ENCODE measurements at places on chromosomes 4 and X.

- no peak for DNase-seq
Observed at GRCh38 chrX:11172415-11172814, 61.3 kb downstream of the HCCS start.

GRCh38 chr4:38939165-38939564 is 71.6 kb downstream of the FAM114A1 start:
- no peak for DNase-seq

DNA sequence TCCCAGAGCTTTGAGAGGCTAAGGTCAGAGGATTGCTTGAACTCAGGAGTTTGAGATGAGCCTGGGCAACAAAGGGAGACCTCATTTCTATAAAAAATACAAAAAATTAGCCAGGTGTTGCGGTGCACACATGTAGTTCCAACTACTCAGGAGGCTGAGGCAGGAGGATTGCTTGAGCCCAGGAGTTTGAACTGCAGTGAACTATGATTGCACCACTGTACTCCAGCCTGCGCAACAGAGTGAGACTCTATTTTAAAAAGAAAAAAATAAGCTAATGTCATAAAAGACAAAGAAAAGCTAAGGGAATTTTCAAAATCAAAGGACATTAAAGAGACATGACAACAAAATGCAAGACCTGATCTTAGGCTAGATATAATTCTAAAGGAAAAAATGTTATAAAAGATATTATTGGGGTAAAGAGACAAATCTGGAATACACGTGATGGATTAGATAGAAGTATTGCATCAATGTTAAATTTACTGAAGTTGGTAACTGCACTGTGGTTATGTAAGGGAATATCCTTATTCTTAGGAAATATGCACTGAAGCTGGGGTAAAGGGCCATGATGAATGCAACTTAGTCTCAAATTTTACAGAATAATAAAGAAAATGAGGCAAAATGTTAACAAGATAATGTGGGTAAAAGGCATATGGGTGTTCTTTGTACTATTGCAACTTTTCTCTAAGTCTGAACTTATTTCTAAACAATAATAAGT is 75.2 kb downstream of the SPRY1 start:
- DNase-seq, result no peak

- no peak for DNase-seq
Observed at GRCh38 chrX:641671-642435, 11.3 kb downstream of the SHOX start.

DNA sequence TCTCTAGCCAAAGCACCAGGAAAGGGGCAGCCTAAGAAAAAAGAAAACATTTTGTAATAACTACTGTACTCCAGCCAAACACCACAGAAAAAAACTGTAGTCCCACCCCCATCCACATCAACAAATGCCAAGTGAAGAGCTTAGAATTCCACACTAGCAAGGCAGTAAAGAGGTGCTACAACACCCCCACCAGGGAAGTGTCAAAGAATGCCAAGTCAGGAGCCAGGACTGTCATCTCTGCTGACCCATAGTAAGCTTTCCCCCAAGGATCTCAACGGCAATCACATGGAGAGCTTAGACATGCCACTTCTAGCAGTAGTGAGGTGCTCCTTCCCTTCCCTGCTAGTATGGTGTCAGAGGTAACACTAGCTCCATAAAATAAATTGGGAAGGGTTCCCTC is 34.4 kb upstream of the CCDC160 start:
- no peak for DNase-seq
